ENCODE measurements at places on chromosomes 1 and 21. TPM values are rescaled to one million over a fixed set of nuclear protein-coding genes. Genes with fewer than 3 reads are reported as not detected.
A peak's percentile ranks its signal among the peaks of the same experiment; 100 is the strongest.

- no peak for DNase-seq
- H3K4me1 ChIP-seq = no peaks in the 10 kb centered on the region
- no peak overlapping the region for H3K27ac ChIP-seq
- no peak overlapping the region for H3K4me3 ChIP-seq
- no peaks in the 10 kb centered on the region for H3K36me3 ChIP-seq
Observed at GRCh38 chr1:4627353-4627752, 27.1 kb upstream of the AJAP1 start.

DNA sequence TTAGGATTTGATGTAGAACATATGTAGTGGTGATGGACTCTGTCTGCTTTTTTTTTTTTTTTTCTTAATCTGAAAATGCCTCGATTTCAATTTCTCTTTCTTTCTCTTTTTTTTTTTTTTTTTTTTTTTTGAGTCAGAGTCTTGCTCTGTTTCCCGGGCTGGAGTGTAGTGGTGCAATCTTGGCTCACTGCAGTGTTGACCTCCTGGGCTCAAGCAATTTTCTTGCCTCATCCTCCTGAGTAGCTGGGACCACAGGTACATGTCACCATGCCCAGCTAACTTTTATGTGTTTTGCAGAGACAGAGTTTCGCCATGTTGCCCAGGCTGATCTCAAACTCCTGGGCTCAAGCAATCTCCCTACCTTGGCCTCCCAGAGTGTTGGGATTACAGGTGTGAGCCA lies 17.4 kb downstream of the MAST2 start:
- H3K27ac ChIP-seq = no peak overlapping the region
- H3K27me3 ChIP-seq = no peaks in the 10 kb centered on the region
- H3K36me3 ChIP-seq = no peaks in the 10 kb centered on the region

DNA sequence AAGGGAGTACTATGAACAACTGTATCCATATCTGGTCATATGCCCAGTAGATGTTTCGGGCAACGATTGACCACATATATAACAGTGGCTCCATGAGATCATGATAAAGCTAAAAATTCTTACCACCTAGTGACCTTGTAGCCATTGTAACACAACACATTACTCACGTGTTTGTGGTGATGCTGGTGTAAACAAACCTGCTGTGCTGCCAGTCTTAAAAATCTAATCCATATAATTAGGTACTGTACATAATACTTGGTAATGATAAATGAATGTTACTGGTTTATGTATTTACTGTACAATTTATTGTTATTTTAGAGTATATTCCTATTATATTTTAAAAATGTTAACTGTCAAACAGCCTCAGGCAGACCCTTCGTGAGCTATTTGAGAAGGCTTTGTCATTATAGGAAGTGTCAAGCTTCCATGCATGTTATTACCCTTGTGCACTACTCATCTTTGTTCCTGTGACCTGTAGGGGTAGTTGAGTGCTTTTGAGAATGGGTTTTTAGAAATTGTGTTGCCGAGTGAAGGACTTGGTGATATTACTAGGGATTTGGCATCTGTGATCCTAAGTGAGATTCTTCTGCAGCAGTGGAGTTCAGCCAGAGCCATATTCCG lies 23.6 kb downstream of the DIP2A start:
- peak overlapping the region; percentile 4 for H3K27ac ChIP-seq
- H3K4me1 ChIP-seq = peaks cover 7% of the 10 kb centered on the region
- H3K27me3 ChIP-seq = no peaks in the 10 kb centered on the region
- DNase-seq = no peak
- H3K36me3 ChIP-seq = peaks cover 12% of the 10 kb centered on the region

DNA sequence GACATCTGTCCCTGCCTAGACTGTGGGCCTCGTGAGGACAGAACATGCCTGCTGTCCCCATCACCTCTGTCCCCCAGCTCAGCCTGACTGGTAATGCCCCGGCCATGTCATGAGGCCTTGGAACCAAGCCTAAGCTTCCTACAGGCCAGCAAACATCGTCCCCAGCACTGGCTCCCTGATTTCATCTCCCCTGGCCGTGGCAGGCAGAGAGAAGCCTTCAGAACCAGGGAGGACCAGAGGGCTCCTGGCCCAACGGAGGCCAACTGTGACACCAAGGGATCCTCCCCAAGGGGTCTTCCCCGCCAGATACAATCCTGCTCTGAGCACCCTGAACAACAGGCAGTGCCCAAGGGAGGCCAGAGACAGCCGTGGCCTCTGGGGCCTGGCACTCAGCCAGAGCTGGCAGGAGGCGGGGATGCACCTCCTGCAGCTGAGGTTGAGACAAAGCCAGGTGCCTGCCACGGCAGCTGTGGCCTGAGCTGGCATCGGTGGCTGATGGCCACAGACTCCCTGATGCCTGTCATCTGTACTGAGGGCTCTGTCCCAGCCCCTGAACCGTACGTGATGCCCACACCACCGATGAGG lies 9.9 kb upstream of the NPHP4 start:
- no peak overlapping the region for H3K4me3 ChIP-seq
- H3K36me3 ChIP-seq = no peaks in the 10 kb centered on the region
- H3K4me1 ChIP-seq = peaks cover 33% of the 10 kb centered on the region
- H3K27me3 ChIP-seq = no peaks in the 10 kb centered on the region

DNA sequence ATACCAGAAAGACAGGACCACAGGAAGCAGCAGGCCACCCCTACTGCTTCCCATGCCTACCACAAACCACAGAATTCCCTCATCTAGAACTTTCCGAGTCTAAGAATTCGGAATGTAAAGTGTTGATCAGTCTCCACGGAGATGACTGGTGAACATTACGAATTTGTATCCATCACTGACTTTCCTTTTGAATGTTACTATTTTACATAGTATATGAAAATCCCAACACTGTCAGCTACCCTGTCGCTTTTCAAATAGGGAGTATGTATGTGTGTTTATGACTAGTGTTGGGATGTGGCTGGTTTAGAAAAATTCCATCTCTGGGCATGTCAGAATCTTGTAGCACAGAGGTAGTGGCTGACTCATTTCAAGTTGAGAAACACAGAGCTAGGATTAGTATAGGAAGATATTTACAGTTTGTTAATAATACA lies 118.2 kb downstream of the COQ8A start:
- no peak for DNase-seq
- no peaks in the 10 kb centered on the region for H3K27me3 ChIP-seq
- H3K4me1 ChIP-seq = no peaks in the 10 kb centered on the region
- H3K36me3 ChIP-seq = no peaks in the 10 kb centered on the region
- no peak overlapping the region for H3K27ac ChIP-seq
- H3K4me3 ChIP-seq = no peak overlapping the region

- H3K4me1 ChIP-seq = peaks cover 25% of the 10 kb centered on the region
- H3K27me3 ChIP-seq = no peaks in the 10 kb centered on the region
- no peak overlapping the region for H3K27ac ChIP-seq
- no peaks in the 10 kb centered on the region for H3K36me3 ChIP-seq
- no peak overlapping the region for H3K4me3 ChIP-seq
Observed at GRCh38 chr1:116164604-116165368, 53.6 kb downstream of the MAB21L3 start.

- H3K4me1 ChIP-seq = peaks cover 12% of the 10 kb centered on the region
- no peak overlapping the region for H3K27ac ChIP-seq
- H3K27me3 ChIP-seq = no peaks in the 10 kb centered on the region
- no peaks in the 10 kb centered on the region for H3K36me3 ChIP-seq
- H3K4me3 ChIP-seq = no peak overlapping the region
Observed at GRCh38 chr1:15895233-15895632, 47.7 kb downstream of the SPEN start.

GRCh38 chr1:198118134-198118533 lies 38.7 kb upstream of the NEK7 start:
- no peaks in the 10 kb centered on the region for H3K36me3 ChIP-seq
- H3K27ac ChIP-seq = no peak overlapping the region
- no peaks in the 10 kb centered on the region for H3K4me1 ChIP-seq
- peak; percentile 94 for DNase-seq
- H3K4me3 ChIP-seq = no peak overlapping the region

- H3K36me3 ChIP-seq = no peaks in the 10 kb centered on the region
- no peak overlapping the region for H3K4me3 ChIP-seq
- peak overlapping the region; percentile 70 for H3K27ac ChIP-seq
Observed at GRCh38 chr1:191804311-191804710, 354.0 kb upstream of the RGS18 start.

GRCh38 chr1:34164771-34165391 lies at the start of gene CSMD2:
Gene CSMD2, minus strand, starts transcription at chr1:34165230. Its CDS starts 133 bp downstream, at chr1:34165097.
- no peak within 1 kb of the TSS for H3K27ac ChIP-seq
- H3K4me1 ChIP-seq = peaks cover 17% of the 10 kb centered on the region
- H3K27me3 ChIP-seq = peaks cover 87% of the 10 kb centered on the region
- H3K36me3 ChIP-seq = no peaks in the 10 kb centered on the region
- H3K4me3 ChIP-seq = peak within 1 kb of the TSS; percentile 39

- H3K4me3 ChIP-seq = peak overlapping the region; percentile 11
- DNase-seq = peak; percentile 89
- H3K36me3 ChIP-seq = no peaks in the 10 kb centered on the region
- peaks cover 32% of the 10 kb centered on the region for H3K27me3 ChIP-seq
- H3K4me1 ChIP-seq = peaks cover 7% of the 10 kb centered on the region
Observed at GRCh38 chr1:23177438-23178380, 9.1 kb upstream of the LUZP1 start.

DNA sequence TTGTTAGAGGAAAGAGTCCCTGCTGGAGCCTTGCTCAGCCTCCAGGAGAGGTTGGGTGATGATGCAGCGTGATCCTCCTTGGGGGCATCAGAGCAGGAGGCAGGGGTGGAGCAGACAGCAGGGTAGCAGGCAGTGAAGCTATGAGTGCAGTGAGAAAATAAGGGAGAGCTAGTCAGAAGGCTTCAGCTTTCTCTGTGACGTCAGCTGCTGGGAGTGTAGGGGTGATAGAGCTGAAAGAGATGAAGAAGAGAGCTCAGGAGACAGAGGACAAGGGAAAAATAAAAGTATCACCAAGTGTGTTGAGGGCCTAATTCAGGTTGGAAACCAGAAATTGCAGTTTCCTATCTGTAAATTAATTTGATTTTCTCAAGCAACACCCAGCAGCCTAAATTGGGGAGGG lies 2.2 kb upstream of the ADAM30 start:
- peaks cover 3% of the 10 kb centered on the region for H3K27me3 ChIP-seq
- DNase-seq = no peak
- no peaks in the 10 kb centered on the region for H3K4me1 ChIP-seq
- no peak overlapping the region for H3K27ac ChIP-seq

- no peak overlapping the region for H3K4me3 ChIP-seq
- no peak overlapping the region for H3K27ac ChIP-seq
- H3K27me3 ChIP-seq = no peaks in the 10 kb centered on the region
- DNase-seq = no peak
- H3K4me1 ChIP-seq = no peaks in the 10 kb centered on the region
- no peaks in the 10 kb centered on the region for H3K36me3 ChIP-seq
Observed at GRCh38 chr21:38766987-38767722, 38.6 kb upstream of the ETS2 start.

- no peaks in the 10 kb centered on the region for H3K36me3 ChIP-seq
- no peaks in the 10 kb centered on the region for H3K4me1 ChIP-seq
- no peak overlapping the region for H3K4me3 ChIP-seq
- peak; percentile 58 for DNase-seq
- no peaks in the 10 kb centered on the region for H3K27me3 ChIP-seq
- H3K27ac ChIP-seq = no peak overlapping the region
Observed at GRCh38 chr1:59486615-59487014, 189.7 kb downstream of the FGGY start.

GRCh38 chr1:149845416-149845815 lies 54.0 kb upstream of the BOLA1 start:
- peak overlapping the region; percentile 41 for H3K4me3 ChIP-seq
- peaks cover 44% of the 10 kb centered on the region for H3K4me1 ChIP-seq
- H3K27me3 ChIP-seq = no peaks in the 10 kb centered on the region
- H3K27ac ChIP-seq = peak overlapping the region; percentile 80
- no peaks in the 10 kb centered on the region for H3K36me3 ChIP-seq

GRCh38 chr1:55304229-55304740 lies 89.1 kb upstream of the USP24 start:
- no peak overlapping the region for H3K27ac ChIP-seq
- no peaks in the 10 kb centered on the region for H3K36me3 ChIP-seq
- H3K27me3 ChIP-seq = no peaks in the 10 kb centered on the region
- no peaks in the 10 kb centered on the region for H3K4me1 ChIP-seq

DNA sequence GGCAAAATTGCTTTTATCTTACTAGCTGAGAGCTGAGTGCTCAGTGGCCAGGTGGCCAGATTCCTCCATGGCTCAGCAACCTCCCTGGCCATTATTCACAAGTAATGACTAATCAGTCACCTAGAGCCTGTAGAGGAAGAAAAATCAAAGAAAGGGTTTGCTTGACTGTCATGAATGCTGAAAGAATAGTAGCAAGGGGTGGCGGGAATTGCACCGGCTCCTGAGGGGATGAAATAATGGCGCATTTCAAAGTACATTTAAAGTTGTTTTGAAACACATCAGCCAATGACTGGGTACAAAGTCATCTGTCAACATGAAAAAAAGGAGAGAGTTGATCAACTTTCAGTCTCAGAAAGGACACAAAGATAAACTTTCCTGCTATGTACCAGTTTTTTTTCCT lies 99.5 kb downstream of the OMA1 start:
- H3K27ac ChIP-seq = no peak overlapping the region
- no peaks in the 10 kb centered on the region for H3K4me1 ChIP-seq
- no peak for DNase-seq
- no peaks in the 10 kb centered on the region for H3K36me3 ChIP-seq
- H3K4me3 ChIP-seq = no peak overlapping the region
- no peaks in the 10 kb centered on the region for H3K27me3 ChIP-seq

The TATDN3 gene
- total RNA-seq = 20.8 TPM

The ERI3 gene
- total RNA-seq = 92.1 TPM

The FMO5 gene
- total RNA-seq = 1.8 TPM

The ACTL8 gene
- 0.28 TPM for total RNA-seq

The VHLL gene
- total RNA-seq = 0.98 TPM

The CAMK2N1 gene
- total RNA-seq = 0.60 TPM

The THEM5 gene
- not detected for total RNA-seq

The AQP10 gene
- 4.8 TPM for total RNA-seq

The ETV3L gene
- total RNA-seq = not detected

The TBX19 gene
- 1.5 TPM for total RNA-seq

The CATSPERE gene
- 1.4 TPM for total RNA-seq

The LCE3D gene
- total RNA-seq = not detected

The HEYL gene
- 0.88 TPM for total RNA-seq

The MMEL1 gene
- total RNA-seq = not detected

The OR2T29 gene
- total RNA-seq = not detected

All from cardiac muscle cell (in vitro differentiated cells and primary cell).